Vagina (tissue), 2 donors: ENCODE measurements at places on chromosomes 4 and X. TPM values are rescaled to one million over a fixed set of nuclear protein-coding genes. Genes with fewer than 3 reads are reported as not detected.
A peak's percentile ranks its signal among the peaks of the same experiment; 100 is the strongest.

- H3K36me3 ChIP-seq: no peaks in the 10 kb centered on the region
- no peaks in the 10 kb centered on the region for H3K4me1 ChIP-seq
- H3K27me3 ChIP-seq: no peaks in the 10 kb centered on the region
Measured at GRCh38 chrX:14194711-14195110, 165.0 kb upstream of the GEMIN8 start.

GRCh38 chr4:138775489-138775888 lies 240.1 kb upstream of the NOCT start:
- no peak for DNase-seq
- peak overlapping the region; percentile 26 for H3K27ac ChIP-seq
- no peaks in the 10 kb centered on the region for H3K27me3 ChIP-seq

GRCh38 chrX:10280071-10280470 lies 123.3 kb downstream of the CLCN4 start:
- H3K36me3 ChIP-seq: no peaks in the 10 kb centered on the region
- H3K4me1 ChIP-seq: no peaks in the 10 kb centered on the region
- H3K27ac ChIP-seq: no peak overlapping the region
- H3K4me3 ChIP-seq: no peak overlapping the region
- no peak for DNase-seq

- no peak for DNase-seq
- H3K27me3 ChIP-seq: no peaks in the 10 kb centered on the region
- H3K36me3 ChIP-seq: no peaks in the 10 kb centered on the region
- no peaks in the 10 kb centered on the region for H3K4me1 ChIP-seq
- no peak overlapping the region for H3K4me3 ChIP-seq
Measured at GRCh38 chrX:75045369-75045768, 110.7 kb downstream of the ABCB7 start.

DNA sequence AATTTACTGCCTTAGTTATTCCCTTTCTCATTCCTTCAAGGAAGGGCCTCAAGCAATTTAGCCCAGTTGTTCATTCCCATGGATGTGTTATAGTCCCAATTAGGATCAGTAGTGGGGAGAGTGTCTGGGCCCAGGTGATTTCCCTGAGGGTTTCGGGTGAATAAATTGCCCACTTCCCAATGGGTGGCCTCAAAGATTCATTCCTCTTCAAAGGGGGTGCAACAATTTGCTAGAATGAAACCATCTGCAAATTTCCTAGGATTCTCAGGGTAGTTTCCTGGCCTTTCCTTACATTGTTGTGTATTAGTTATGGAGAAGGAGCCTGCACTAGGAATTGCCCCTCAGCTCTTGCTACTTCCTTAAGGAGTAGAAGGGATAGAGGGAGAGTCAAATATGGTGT lies 6.3 kb upstream of the AREG start:
- H3K36me3 ChIP-seq: no peaks in the 10 kb centered on the region
- no peak overlapping the region for H3K27ac ChIP-seq
- no peaks in the 10 kb centered on the region for H3K4me1 ChIP-seq

DNA sequence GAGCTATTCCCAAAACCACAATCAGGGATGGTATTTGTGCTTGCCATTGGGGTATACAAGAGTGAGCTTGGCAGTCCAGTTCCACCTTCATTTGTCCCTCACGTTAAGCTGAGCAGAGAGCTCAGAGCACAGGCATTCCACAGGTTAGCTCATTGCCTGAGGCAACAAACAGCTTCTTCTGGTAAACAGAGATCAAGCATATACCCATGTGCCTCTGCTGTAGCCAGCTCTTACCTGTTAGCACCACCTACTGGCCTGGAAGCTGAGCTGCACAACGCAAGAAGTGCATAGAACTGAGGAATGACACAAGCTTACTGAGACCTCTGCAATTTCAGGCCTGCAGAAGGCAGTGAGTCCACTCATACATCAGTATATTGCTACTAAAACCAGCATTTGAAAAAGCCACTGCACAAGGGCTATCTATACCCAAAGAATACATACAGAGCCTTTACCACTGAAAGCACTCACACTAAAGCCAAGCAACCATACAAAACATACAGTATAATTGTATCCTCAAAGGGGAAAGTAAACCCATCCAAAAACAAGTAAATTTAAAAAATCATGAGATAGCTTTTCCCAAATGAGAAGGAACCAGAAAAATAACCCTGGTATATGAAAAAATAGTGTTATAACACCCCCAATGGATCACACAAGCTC lies 258.3 kb upstream of the GABRA2 start:
- no peaks in the 10 kb centered on the region for H3K4me1 ChIP-seq
- no peak overlapping the region for H3K27ac ChIP-seq
- no peak for DNase-seq
- no peak overlapping the region for H3K4me3 ChIP-seq
- H3K36me3 ChIP-seq: no peaks in the 10 kb centered on the region
- H3K27me3 ChIP-seq: no peaks in the 10 kb centered on the region

DNA sequence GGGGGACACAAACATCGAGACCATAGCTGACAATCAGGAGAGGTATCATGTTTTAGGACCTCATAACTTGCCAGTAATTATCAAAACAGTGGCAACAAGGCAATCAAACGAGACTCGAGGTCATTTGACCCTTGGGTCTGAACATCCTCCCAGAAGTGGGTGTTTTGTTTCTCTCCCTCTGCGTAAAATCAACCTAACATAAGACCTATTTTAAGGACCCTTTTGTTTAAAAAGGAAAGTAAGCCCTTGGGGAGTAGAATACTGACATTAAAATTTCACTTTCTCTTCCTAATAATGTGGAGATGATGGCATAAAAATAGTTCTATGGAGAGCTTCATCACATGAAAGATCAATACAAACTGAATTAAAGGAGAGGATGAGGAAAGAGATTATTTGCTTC lies 106.2 kb upstream of the PUDP start:
- H3K27ac ChIP-seq: no peak overlapping the region
- H3K27me3 ChIP-seq: no peaks in the 10 kb centered on the region
- H3K36me3 ChIP-seq: no peaks in the 10 kb centered on the region
- H3K4me1 ChIP-seq: no peaks in the 10 kb centered on the region
- no peak for DNase-seq

Gene GAGE12H
- total RNA-seq: not detected

Gene TRIML2
- not detected for total RNA-seq

Gene IL3RA
- 7.9 TPM for total RNA-seq

- H3K4me3 ChIP-seq: no peak overlapping the region
- no peaks in the 10 kb centered on the region for H3K27me3 ChIP-seq
- H3K27ac ChIP-seq: peak overlapping the region; percentile 34
- DNase-seq: no peak
Measured at GRCh38 chr4:88759895-88760290, 62.3 kb upstream of the NAP1L5 start.

DNA sequence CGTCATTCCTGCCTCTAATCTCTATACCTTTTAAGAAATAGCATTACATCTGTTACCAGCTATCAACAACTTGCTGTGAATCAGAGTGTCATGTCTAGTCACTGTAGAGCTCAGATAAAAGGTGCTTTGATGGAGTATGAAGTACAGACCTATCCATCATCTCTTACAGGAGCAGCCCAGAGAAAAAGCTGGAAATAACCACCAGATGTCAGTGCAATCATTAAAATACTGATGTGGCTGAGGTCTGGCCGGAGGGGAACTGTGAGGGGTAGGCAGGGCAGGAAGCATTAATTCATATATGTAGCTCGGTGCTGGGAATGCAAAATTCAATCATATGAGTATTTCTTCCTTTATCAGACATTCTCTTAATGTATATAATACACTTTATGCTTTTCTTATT lies 100.6 kb downstream of the AKAP4 start:
- no peak overlapping the region for H3K27ac ChIP-seq
- H3K27me3 ChIP-seq: no peaks in the 10 kb centered on the region
- H3K4me1 ChIP-seq: no peaks in the 10 kb centered on the region
- no peak overlapping the region for H3K4me3 ChIP-seq

DNA sequence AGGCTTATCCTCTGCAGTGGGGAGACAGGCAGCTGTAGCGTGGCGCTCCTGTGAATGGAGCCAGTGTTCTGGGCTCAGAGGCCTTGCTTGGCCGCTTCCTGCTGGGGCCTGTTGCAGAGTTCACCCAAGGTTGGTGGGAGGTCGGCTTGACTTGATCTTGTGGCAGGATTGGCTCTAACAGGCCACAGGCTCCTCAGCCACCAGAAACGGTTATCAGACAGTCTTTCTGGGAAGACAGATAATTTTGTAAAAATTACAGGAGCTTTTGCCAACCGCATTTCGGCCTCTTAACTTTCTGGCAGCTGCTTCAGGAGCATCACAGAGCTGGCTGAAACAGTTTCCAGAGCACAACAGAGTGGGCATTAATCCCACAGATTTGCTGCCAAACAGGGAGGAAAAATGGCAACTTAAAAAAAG lies 66.4 kb downstream of the DIPK2B start:
- H3K27me3 ChIP-seq: no peaks in the 10 kb centered on the region
- no peaks in the 10 kb centered on the region for H3K4me1 ChIP-seq
- no peak overlapping the region for H3K27ac ChIP-seq
- DNase-seq: no peak
- no peaks in the 10 kb centered on the region for H3K36me3 ChIP-seq
- H3K4me3 ChIP-seq: no peak overlapping the region

DNA sequence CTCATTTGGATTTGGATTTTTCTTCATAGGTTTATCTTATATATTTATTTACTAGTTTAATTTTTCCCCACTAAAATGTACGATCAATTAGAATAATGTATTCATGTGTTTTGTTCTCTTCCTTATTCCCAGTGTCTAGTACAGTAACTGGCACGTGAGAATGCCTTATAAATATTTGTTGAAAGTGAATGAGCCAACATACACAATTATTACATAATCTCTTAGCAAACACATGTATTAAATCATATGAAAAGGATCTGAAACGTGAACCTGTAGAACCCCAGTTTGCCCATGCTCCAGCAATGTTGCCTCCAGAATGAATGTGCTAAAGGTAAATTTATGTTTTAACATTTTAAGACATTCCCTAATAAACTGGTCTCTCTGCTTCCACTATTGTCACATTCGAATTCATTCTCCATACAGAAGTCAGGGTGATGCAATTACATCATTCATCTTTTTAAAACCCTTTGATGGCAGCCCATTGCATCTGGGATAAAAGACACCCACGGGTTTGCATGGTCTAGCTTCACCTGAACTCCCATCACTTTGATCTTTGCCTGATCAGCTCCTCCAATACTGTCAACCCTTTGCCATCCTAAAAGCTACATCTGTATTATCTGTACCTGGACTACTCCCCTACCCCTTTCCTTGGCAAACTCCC lies 30.7 kb upstream of the AREG start:
- no peak overlapping the region for H3K27ac ChIP-seq
- no peaks in the 10 kb centered on the region for H3K36me3 ChIP-seq
- no peak for DNase-seq

- H3K4me1 ChIP-seq: no peaks in the 10 kb centered on the region
- H3K4me3 ChIP-seq: no peak overlapping the region
- DNase-seq: no peak
Measured at GRCh38 chrX:36609616-36610585, 398.3 kb upstream of the FAM47C start.

Gene NCBP2L
- total RNA-seq: not detected

DNA sequence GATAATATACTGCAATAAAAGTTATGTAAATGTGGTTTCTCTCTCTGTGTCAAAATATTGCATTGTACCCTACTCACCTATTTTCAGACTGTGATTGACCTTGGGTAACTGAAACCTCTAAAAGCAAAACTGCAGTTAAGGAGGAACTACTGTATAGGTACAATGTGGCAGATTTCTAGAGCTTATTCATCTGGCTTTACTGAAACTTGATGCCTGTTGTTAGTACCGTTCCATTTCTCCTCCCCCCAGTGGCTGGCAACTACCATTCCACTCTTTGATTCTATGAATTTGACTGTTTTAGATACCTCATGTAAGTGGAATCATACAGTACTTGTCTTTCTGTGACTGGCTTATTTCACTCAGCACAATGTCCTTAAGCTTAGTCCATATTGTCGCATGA lies 61.9 kb downstream of the HOPX start:
- H3K4me3 ChIP-seq: no peak overlapping the region
- DNase-seq: no peak
- H3K27ac ChIP-seq: no peak overlapping the region

DNA sequence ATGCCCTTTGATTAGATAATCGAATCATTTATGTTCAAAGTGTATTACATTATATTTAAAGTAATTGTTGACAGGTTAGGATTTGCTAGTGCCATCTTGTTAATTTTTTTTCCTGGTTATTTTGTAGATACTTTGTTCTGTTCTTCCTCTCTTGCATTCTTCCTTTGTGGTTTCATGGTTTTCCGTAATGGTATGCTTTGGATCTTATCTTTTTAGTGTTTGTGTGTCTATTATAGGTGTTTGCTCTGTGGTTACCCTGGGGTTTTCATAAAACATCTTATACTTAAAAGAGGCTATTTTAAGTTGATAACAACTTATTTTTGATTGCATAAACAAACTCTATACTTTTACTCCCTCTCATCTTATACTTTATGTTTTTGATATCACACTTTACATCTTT lies 108.2 kb upstream of the SRD5A3 start:
- no peaks in the 10 kb centered on the region for H3K4me1 ChIP-seq
- H3K27ac ChIP-seq: no peak overlapping the region
- no peak overlapping the region for H3K4me3 ChIP-seq
- H3K27me3 ChIP-seq: no peaks in the 10 kb centered on the region
- H3K36me3 ChIP-seq: no peaks in the 10 kb centered on the region

Gene CDKL5
- total RNA-seq: 9.1 TPM

DNA sequence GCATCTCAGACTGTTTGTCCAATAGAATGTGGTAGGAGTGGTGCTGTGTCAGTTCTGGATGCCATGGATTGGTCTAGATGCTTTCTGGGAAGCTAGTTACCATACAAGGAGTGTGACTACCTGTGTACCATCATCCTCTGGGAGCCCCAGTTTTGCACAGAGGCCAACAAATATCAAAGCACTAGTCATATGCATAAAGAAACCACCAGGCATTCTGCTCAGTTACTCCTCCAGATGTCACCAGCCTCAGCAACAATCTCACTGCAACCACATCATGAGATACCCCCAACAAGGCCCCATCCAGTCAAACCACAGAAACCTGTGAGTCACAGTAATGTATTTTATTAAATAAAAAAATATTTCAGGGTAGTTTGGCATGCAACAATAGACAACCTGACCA lies 435.8 kb upstream of the CPEB2 start:
- no peaks in the 10 kb centered on the region for H3K36me3 ChIP-seq
- H3K4me1 ChIP-seq: no peaks in the 10 kb centered on the region
- DNase-seq: no peak
- H3K4me3 ChIP-seq: no peak overlapping the region
- H3K27me3 ChIP-seq: no peaks in the 10 kb centered on the region

DNA sequence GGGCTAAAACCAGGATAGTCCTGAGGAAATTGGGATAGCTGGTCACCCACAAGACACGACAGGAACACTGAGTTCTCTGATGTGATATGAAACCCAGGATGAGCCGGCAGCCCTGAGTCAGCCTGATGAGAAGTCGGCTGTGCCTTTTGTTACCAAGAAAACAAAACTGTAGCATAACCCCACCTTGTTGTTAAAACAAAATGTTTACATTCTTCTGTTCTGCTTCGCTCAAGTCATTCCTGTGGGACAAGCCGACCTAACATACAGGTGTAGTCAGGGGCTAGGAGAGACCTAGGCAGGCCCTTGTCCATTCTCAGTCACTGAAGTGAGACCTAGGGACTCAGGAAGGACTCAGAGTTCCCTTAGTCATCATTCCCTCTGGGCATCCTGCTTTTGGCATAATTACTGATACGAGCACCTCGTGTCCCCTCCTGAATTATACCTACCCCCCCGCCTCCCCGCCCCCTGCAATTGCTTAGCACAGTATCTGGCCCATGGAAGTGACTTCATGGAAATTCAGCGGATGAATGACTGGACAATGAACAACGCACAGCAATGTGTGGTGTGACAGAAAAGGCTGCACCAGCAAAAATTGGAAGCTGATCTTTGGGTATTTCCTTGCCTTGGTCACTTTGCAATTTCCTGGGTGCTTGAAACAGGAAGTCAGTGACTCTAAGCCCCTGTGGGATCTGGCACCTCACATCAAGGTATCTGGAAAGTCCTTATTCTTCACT lies 31.9 kb upstream of the TLR2 start:
- no peak overlapping the region for H3K4me3 ChIP-seq
- peaks cover 5% of the 10 kb centered on the region for H3K4me1 ChIP-seq

Gene TRIM60
- total RNA-seq: not detected
